ENCODE measurements at places on chromosomes 3 and 15. TPM values are rescaled to one million over a fixed set of nuclear protein-coding genes. Genes with fewer than 3 reads are reported as not detected.

DNA sequence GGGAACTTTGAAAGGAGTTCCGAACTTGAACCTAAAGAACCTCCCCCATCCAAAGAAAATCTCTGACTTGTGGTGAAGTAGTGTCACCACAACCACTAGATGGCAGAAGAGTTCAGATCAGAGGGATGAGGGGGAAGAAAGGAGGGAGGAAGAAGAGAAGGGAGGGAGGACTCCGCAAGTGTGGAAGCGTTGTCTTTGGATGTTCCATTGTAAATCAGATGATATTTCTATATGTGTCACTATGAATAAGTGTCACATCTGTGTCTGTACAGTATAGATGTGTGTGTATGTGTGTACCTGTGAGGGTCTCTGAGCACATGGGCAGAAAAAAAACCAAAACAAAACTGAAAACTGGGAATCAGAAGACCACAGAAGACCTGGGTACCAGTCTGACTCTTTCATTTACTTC, 16.9 kb downstream of the SLC24A1 start:
- no peak for DNase-seq

DNA sequence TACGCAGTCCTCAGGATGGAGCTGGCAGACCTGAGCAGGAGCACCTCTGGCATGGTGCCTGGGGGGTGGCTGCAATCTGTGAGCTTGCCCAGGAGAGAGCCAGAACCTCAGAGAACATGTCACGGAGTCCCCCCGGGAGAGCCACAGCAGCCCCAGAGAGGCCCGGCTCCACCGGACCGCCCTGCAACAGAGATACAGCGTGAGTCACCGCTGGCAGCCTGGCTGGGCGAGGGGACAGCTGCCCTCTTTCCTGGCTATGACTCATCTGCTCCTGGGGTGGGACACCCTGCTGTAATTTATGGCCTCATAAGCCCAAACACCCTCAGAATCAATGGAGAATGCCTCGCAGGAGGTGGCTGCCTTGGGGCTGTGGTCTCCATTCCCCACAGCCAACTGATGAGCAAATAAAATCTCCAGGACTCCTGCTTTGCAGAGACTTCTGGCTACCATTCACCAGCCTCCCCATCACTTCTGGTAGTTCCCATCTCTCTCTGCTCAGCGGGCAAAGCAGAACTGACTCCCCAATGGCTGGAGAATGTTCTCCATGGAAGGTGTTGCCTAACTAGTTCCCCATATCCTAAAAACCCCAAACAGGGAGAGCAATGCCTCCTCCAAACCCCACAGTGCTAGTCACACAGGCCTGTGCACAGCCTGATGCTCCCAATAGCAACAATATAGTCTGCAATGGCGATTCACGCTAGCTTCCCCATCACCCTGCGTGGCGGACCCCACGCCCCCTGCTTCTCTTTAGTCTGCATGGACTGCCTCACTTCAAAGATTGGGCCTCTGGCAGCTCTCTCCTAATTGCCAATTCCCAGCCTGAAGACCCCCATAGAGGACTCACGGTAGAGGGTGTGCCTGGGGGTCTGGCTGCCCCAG, 21.6 kb downstream of the ACSBG1 start:
- no peak for DNase-seq

GRCh38 chr3:107574650-107575049, 51.9 kb downstream of the BBX start:
- no peak for DNase-seq

Gene RLBP1
- total RNA-seq: 0.50 TPM

Gene GP9
- total RNA-seq: not detected

Gene MUC13
- not detected for total RNA-seq
